ENCODE measurements at places on chromosomes 6 and 20.

GRCh38 chr20:14883324-14883723 is 545.9 kb upstream of the FLRT3 start:
- DNase-seq: no peak

DNA sequence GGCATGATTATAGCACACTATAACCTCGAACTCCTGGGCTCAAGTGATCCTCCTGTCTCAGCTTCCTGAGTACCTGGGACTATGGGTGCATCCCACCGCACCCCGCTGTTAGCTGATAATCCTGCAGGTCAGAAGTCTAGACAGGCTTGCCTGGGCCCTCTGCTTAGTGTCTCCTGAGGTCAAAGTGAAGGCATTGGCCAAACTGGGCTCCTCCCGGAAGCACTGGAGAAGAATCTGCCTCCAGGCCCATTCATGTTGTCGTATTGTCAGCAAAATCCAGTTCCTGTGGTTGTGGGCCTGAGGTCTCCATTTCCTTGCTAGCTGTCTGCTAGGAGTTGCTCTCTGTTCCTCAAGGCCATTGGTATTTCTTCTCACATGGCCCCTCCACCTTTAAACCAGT is 6.3 kb upstream of the MROH8 start:
- DNase-seq: no peak

DNA sequence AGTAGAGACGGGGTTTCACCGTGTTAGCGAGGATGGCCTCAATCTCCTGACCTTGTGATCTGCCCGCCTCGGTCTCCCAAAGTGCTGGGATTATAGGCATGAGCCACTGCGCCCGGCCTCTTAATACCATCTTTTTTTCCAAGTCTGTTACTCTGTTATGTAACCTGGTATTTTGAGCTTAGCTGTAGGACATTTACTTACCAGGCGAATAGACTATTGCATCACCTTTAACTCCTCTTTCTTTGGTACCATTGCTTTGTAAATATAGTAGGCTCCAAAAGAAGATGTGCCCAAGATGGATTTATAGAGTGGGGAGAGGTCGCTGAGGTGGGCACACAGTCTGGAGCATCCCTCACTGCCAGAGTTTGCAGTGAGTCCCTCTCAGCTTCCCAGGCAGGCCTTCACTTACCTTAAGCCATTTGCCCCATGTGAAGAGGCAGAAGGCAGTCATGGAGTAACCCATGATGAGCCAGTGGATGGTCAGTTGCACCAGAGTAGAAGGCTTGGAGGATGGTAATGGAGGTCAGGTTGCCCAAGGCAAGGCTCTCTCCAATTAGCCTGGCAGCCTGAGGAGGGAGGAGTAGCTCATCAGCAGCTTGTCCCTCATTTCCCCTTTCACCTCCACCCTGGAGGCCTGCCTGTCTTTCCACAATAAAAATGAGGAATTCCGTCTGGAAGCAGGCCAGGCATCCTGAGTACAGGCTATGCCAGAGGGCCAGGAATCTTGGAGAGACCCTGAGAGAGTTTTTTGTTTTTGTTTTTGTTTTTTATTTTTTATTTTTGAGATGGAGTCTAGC is 9.7 kb downstream of the TIAM2 start:
- DNase-seq: no peak

DNA sequence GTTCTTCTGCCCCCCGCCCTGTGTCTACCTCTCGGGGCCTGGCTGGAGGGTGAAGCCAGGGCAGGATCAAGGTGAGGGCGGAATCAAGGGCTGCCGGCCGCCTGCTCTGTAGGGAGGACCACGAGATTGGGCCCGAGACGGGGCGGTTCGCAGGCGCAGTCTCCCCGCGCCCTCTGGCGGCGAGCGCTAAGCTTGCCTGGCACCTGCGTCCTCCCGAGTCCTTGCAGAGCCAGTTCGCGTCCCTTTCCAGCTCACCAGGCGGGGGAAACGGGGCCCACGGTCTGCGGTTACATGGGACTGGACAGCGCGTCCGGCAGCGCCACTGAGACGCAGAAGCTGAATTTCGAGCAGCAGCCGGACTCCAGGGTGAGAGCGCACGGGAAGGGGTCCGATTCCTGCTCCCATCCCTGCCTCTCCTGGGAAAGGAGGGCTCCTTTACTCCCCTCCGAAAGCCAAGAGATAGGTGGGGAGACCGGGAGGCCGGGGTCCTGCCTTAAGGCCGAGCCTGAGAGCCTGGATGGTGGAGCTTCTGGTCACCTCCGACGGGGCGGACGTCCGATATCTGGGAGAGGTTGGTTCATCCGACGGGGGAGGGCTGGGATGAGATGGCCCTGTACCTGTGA is 3.6 kb upstream of the MATN4 start:
- DNase-seq: peak; percentile 25

DNA sequence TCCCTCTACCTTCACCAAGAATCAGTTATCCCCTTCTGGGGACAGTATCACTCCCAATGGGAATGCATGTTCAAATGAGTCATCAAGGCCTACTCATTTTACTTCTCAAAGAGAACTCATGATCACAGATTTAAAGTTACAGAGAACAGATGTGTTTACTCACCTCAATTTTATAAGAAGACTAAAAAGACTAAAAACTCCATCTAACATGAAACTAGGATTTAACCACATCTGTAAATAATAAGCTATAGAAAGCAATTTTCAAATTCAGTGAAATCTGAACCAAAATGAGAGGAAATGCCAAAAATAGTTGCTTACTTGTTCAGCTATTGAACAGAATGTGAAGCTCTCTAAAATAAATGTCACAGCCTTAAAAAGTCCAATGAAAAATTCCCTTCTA is 300.1 kb upstream of the KCNQ5 start:
- DNase-seq: no peak

All from inflammatory macrophage treated with lipopolysaccharide for 1 hour (primary cell).